SK-N-SH treated with all-trans-retinoic acid at 6 μM for 48 hours (cell line): ENCODE measurements at places on chromosomes 3 and 15.
A peak's percentile ranks its signal among the peaks of the same experiment; 100 is the strongest.

DNA sequence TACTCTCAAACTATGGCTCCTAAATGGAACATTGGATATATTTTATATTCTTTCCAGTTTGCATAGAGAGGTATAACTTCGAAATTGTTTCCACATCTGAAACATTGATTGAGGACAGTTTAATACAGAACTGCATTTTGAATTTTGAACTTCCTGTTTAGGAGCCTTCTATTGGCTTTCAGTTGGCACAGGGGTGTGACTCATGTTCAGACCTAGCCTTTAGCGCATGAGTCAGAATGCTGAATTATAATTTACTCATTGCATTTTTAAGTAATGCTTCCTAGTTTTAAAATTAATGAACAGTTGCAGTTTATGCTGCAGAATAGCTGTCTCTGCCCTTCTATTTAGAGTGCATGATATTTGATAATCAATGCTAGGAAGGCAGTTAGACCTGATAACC lies 751.7 kb downstream of the CADM2 start:
- ATAC-seq, result no peak

- no peak for ATAC-seq
Measured at GRCh38 chr15:78032671-78033070, 44.8 kb downstream of the TBC1D2B start.

GRCh38 chr3:122996038-122996580 lies 31.5 kb downstream of the SEMA5B start:
- no peak for ATAC-seq

GRCh38 chr3:64361962-64362735 lies 136.9 kb upstream of the PRICKLE2 start:
- no peak for ATAC-seq

DNA sequence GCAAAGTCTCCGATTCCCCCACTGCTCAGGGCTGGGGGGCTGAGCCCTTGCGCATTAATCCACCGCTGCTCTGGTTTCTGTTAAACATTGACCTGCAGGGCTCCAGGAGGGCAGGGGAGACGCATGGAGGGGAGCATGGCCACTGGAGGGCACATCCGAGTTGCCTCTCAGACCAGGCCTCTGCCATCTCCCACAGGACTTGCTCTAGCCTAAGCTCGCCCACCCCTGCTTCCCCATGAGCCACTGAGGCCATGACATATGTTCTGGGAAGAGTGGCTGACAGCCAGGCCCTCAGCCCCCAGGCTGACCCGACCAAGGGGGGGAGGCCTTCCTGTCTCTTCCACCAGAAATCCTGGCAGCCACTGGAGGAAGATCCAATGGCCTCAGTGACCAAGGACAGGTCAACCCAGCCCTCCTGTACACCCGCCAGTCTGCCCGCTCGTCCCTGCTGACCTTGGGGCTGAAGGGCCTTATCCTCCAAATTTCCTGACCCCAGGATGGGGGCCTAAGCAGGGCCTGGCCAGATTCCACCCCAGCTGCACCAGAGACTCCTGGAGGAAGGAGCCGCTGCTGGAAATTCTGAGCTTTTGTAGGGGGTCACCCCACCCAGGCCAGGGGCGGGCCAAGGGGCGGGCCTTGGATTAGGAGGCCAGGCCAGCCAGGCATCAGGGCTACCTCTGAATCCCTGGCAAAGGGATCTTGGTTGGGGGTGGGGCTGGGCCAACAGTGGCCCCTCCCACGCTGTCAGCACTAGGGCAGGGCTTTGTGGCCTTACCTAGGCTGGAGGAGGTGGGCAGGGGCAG lies at the start of gene HYAL1:
Gene HYAL1 (minus strand): TSS at position 562 of the 803 bp plus-strand sequence. CDS start 618 bp downstream, outside the sequence.
- no peak for ATAC-seq

DNA sequence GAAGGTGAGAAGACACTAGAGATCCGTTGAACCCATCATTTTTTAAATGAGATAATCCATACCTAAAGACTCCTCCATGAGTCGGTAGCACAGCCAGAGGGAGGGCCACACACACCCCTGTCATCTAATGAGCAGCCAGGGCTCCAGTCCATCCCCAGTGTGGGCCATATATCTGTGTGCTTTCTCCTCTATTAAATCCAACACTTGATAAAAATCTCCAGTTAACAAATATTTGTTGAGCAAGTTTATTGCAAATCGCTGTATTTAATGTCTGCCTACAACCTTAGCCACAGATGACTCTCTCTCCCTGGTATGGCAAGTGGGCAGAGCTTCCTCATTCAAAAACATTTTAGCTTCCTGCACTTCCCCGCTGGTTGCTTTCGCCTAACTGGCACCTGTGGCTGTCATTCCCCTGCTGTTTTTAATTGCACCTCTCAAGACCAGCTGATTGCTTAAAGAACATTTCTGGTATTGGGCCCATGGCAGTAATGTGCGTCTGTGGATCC lies 82.8 kb downstream of the SMAD3 start:
- peak; percentile 46 for ATAC-seq

- no peak for ATAC-seq
Measured at GRCh38 chr3:179788996-179789395, 136.2 kb downstream of the USP13 start.

DNA sequence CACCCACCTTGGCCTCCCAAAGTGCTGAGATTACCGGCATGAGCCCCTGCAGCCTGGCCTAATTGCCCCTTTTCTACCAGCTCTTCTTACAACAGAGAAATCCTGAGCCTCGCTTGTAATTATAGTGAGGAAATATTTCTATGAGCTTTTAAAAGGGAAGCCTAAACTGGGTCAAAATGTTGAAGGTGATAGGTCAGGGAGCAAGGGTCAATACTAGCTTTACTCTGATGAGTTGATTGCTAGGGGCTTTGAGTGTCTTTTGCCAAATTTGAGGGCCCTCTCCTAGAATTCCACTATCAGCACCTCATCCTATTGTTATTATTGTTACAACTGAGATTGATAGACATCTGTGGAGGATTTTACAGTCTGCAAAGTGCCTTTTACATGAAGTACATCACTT lies 62.4 kb upstream of the PIAS1 start:
- no peak for ATAC-seq

GRCh38 chr3:15099364-15100098 lies 583 bp upstream of the RBSN start:
- ATAC-seq, result peak; percentile 61

DNA sequence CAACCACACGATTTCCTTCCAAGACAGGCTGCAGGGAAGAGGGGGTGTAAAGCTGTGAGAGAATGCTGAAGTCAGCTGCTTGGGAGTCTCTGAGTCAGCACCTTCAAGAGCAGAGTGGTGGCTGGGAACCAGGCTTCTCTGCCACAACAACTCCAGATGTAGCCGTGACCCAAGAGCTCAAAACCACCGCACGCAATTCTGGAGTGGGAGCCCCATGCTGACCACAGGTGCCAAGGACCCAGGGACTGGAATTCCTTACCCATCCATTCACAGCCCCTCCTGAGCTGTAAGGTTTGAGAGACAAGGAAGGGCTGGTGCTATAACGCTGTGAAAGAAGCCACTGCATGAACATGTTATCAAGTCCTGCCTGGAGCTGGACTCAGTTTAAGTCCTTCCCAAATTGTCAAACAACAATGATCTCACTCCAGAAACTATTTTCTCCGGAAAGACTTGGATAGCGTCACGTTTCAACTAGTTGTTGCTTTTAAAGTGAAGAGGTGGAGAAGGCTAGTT lies 61.4 kb downstream of the UMPS start:
- peak; percentile 55 for ATAC-seq

DNA sequence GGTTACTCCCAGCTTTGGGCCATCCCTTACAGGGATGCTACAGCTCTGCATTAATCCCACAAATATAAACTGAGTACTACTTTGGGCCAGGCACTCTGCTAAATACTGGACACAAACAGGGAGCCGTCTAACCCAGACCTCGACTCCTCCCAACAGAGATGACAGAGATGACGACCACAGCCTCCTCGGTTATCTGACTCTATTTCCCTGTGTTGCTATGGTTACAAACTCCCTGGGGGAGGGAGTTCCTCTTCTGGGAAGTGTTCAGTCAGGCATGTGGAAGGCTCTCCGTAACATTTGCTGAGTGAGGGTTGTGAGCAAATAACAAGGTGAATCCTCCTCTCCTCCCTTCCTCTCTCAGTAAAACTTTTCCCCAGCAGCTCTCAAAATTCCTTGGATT lies 6.7 kb upstream of the CMTM7 start:
- ATAC-seq, result no peak; the same call in 1 of the 3 replicates

DNA sequence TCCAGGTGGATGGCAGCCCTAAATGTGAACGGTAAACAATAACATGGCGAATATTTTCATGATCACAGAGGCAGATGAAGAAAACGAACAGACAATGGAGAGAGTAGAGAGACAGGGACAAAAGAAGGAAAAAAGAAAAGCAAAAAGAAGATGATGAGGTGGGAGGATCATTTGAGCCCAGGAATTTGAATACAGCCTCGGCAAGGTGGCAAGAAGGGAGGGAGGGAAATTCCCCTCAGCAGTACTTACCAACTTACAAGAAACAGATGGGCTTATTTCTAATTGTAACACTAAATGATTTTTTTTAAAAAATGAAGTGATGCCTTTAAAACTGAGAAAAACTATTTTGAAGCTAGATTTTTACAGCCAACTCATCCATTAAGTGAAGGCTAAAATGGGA lies 6.0 kb upstream of the MAP4 start:
- no peak for ATAC-seq

DNA sequence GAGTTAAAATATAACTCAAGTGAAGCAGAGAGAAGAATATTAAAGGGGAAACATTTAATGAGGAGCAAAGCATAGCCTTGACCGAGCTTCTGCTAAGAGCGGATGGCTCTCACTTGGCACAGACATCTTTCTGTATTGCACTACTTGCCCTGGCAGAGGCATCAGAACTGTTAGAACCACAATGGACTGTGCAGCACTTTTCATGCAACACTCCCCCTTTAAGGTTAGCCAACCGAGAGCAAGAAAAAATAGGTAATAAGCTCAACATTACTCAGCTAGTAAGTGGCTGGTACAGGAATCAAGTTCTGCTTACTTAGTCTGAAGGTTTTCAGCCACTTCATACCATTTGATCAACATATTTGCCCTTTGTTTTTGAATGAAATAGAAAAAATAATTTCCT lies 33.7 kb downstream of the CRTC3 start:
- ATAC-seq, result no peak

DNA sequence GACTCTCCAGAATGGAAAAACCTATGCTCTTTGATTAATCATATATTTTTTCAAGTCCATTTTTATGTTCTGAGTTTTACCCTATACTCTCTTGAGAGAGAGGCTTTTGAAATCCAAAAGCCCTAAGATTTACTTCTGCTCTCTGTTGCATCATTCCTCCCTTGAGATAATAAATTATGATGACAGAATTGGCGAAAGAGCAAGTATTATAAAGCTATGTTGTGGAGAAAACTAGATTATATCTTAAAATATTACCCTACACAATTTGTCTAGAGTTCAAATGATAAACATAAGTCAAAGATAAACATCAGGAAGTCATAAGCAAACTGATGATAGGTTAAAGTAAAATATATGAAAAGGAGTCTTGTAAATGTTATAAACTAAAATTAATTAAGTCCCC lies 293.4 kb upstream of the MME start:
- peak; percentile 75 for ATAC-seq

- ATAC-seq, result peak; percentile 86
Measured at GRCh38 chr3:58526515-58526957, 10.5 kb downstream of the ACOX2 start.

GRCh38 chr3:188342991-188343732 lies 189.2 kb downstream of the LPP start:
- ATAC-seq, result no peak

DNA sequence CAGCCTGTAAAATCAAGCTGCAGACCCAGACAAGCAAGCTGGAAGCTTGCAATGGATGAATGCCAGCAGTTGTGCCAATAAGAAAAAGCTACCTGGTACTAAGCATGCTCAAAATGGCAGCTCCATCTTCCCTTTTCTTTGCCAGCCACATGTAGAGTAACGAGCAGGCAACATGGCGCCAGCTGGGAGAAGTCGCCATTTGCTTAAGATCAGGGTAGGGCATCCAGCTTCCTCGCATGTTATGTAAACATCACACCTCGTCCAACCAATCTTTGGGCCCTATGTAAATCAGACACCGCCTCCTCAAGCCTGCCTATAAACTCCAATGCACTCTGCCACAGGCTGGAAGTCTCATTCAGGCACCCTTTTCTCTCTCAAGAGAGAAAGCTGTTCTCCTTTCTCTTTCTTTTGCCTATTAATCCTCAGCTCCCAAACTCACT lies 973.9 kb downstream of the FHIT start:
- ATAC-seq, result no peak

DNA sequence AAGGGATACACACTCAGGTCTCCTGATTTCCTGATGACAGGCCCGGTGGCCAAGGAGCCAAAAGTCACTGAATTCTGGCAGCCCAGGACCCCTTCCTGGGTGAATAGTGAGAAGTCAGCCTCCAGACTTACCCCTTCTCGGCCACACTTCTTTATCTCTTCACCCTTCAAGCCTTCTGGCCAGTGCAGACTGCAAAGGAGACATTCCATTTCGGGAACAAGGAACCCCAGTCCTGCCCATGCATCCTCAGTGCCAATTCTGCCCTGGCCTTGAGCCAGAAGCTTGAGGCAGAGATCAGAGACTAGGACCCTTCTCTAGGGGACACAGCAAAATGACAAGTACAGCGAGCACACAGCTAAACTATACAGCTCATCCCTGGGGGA lies 28.8 kb downstream of the GRAMD2A start:
- ATAC-seq, result no peak; the same call in 2 of the 3 replicates

- peak; percentile 50 for ATAC-seq
Measured at GRCh38 chr3:69085833-69086722, 1.3 kb downstream of the ARL6IP5 start.

DNA sequence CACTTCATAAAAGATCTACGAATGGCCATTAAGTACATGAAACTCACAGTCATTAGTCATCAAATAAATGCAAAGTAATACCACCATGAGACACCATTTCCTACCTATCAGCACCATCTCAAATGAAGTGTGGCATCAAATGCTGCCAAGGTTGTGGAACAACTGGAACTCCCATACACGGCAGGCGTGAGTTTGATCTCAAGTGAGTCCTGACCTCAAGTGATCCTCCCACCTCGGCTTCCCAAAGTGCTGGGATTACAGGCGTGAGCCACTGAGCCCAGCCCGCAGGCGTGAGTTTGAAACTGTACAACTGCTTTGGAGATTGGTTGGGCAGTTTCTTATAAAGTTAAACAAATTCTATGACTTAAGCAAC lies 28.8 kb upstream of the HDAC11 start:
- ATAC-seq, result peak; percentile 58

- peak; percentile 40 for ATAC-seq
Measured at GRCh38 chr3:100710261-100710968, 1.1 kb downstream of the TFG start.

GRCh38 chr3:39267631-39268548 lies 11.9 kb downstream of the CX3CR1 start:
- no peak for ATAC-seq

DNA sequence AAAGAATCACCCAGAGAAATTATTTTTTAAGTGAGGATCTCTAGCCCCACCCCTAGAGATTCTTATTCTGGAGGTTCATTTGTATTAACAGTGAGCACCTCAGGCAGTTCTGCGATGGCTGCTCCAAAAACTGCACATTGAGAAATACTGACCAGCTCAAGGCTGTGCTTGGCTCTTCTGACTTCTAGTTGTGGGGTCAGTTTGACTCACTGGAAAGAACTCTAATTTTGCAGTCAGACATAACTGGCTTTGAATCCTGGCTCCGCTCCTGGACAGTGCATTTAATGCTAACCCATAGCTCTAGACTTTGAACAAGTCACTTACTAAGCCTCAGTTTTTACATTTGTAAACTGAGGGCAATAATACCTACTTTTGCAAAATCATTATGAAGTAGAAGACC lies 123.6 kb upstream of the SKOR1 start:
- no peak for ATAC-seq
